ENCODE measurements at places on chromosomes 7 and 10.

DNA sequence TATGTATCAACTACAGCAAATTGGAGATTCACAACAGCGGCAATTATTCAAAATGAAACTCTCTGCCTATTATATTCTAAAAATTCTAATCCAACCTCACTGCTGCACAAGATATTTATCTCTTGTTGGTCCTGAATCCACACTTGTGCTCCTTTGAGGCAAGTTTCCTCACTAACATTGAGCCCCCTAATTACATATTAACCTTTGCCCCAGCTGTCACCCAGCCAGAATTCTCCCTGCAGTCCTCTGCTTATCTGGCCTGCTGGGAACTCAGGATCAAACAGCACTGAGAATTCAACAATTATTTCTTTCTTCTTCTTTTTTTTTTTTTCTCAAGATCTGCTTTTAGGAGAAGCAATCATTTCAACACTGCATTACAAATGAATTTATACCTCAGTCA is 21.5 kb upstream of the PLAC9 start:
- DNase-seq, result no peak

DNA sequence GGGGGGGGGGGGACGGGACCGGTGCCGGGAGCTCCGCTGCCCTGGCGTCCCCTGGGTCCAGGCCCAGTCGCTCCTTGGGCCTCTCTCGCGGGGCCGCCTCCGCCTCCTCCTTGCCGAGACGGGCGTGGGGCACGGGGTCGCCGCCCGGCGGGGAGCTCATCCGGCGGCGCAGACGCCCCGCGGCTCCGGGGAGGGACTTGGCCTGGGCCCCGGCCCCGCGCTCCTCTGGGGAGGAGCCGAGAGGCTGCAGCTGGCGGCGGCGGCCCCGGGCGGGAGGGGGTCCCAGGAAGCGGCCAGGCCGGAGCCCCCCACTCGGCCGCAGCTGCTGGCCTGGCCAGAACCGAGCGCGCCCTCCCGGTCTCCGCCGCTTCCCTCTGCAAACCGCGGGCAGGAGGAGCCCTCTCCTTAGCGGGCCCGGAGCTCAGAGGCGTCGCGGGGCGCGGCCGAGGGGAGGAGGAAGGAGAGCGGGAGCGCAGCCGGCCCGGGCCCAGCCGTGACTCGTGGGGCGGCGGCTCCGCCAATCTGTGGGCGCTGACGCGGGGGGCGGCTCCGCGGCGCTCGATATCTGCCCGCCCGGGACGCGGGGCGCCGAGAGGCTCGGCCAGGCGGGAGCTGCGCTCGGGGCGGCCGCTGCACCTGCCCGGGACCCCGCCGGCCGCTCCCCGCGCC is at the start of gene FAM20C:
Gene FAM20C, plus strand, starts transcription at position 591 of the 669 bp plus-strand sequence. CDS start 629 bp downstream, outside the sequence.
- peak; percentile 85 for DNase-seq

DNA sequence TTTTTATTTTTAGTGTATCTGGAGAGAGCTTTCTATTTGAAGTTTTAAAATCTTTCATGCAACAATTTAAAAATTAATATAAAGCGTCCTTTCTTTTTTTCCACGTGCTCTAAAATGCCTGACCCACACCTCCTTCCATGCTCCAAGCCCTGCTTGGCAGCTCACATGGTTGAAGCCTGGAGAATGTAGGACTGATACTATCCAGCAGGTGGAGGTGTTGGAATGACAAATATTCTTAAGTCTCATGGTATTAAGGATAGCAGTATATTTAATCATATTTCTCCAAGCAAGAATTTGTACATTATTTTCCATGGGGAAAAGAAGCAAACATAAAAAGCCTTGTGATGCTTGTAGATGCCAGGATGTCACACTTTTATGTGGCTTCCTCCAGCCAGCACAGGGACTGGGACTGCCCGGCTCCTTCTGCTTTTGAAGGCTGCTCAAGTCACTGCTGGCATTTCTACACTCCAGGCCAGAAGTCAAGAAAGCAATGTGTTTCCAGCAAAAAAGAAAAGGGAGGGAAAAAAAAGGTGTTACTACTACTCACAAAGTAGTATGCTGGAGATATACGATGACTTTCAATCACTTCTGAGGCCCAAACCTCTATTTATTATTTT is 49.7 kb downstream of the BZW2 start:
- peak; percentile 16 for DNase-seq

GRCh38 chr7:100678291-100678984 is 4.9 kb downstream of the GNB2 start:
- DNase-seq, result no peak

DNA sequence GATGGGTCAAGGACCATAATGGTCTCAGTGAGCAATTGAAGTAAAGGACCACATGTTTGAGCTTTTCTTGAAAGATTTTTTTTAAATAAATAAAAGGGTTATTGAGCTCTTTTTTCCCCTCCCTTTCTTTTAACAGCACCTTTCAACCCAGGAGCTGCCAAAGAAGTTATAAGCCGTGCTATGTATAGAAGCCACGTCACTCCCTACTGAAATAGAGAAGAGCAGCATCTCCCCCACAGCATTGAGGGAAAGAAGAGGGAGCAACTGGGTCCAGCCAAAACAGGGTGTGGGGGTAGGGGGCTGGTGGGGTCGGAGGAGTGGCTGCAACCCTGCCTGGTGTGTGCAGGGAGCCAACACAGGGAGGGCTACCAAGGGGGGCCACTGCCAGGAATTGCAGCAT is 227.2 kb downstream of the PLXNA4 start:
- no peak for DNase-seq

- DNase-seq, result no peak
These were observed 422.4 kb upstream of the STEAP1 start for GRCh38 chr7:89731751-89732445.

DNA sequence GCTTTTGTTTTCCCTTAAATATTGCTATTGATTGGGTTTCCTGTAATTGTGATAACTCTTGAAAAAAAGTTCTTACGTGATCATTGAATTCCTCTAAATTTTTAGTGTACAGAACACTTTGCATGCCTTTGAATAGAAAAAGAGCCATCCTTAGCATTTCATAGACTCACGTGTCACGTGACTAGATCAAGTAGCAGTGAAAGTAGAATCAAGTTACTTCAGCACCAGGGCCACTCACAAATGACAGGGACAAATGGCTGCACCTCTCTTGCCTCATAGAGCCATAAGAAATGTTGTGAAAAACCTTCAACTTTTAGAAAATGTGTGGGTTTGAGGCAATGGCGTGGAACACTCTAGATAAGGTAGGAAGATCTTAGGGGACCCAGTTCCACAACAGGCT is 203.8 kb downstream of the ZEB1 start:
- no peak for DNase-seq

- DNase-seq, result peak; percentile 31
These were observed 30.1 kb downstream of the AFAP1L2 start for GRCh38 chr10:114374053-114374791.

- no peak for DNase-seq
These were observed 286.8 kb upstream of the ZMIZ1 start for GRCh38 chr10:78781991-78782390.

DNA sequence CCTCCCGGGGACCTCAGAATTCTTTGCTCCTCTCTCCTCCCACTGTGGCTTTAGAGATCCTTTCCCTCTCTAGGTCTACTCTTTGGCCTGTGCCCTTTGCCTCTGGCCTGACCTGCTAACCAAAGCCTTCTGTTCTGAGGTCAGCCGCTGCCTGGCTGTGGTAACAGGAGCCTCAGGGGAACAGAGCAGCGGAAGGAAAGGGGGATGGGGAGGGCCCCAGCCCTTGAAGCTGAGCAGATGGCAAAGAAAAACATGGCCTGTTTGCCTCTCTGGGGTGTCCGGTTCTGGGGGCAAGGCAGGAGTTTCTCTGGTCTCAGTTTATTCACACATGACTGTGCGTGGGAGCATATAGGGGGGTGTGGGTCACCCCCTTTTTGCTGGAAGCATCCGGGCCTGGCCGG is 28.2 kb downstream of the COL26A1 start:
- peak; percentile 38 for DNase-seq

- DNase-seq, result no peak
These were observed 87.5 kb upstream of the GATAD1 start for GRCh38 chr7:92359801-92360200.

DNA sequence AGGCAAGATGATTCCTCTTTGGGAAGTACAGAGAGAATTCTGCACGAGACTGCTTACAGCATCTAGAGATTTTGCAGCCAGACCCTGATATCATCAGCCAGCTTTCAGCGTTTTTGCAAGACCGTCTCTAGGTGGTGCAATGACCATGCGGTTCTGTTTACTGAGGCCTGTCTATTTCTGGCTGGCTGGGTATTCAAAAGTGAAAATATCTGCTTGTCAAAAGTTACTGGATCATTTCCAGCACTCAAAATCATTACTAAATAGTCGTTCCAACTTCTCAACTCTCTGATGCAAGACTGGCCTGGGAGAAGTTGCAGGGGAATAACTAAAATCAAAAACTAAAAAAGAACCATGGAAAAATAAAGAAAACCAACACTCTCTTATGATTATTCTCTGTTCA is 240.1 kb downstream of the ELMO1 start:
- peak; percentile 43 for DNase-seq

DNA sequence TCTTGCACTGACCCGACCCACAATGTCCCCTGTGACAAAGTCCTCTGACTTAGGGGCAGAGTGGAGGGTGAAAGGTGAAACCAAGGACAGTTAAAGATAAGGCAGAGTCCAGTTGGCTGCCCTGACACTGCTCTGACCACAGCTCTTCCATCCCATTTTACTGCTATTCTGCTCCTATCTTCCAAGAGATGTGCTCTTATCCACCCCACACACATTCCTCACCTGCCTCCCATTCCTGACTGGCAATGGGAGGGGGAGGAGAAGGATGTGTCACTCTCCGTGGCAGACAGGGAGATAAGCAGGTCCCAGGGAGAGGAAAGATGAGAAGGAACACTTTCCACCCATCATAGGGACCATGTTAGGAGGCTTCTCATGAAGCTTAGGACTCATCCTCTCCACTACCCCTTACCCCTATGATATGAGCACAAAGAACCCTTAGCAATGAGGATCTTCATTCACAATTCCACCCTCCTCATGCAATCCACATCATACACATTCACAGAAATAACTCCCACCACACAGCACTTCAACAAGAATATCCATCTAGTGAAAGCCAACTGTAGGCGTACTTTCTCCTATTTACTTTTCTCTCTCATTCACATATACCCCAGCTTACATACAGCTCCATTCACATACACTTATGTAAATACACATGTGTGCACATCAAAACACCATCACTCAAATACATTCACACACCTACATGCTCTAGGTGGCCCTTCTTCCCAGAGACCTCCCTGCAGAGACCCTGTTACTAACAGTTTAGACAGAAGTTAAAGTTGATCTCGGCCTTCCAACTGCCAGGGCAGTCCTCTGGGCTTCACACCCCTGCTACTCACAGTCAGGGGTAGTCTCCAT is 6.6 kb downstream of the SYNPO2L start:
- no peak for DNase-seq

GRCh38 chr10:1452777-1453176 is 284.5 kb downstream of the ADARB2 start:
- no peak for DNase-seq

DNA sequence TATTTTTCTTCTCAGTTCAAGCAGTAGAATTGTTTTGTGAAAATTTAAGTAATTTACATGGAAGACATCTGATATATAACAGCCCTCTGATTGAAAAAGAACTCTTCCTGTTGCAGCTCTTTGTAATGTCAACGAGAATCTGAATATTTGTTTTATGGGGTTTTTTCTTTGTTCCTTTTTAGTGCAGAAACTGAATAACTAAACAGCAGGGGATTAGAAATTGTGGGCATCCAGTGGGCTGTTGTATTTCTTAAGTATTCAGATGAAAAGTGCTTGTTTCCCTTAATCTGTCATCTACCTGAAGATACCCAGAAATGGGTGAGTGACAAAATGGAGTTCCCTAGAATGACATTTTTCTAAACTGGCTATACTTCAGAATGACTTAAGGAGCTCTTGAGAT is 7.4 kb downstream of the ARL4A start:
- DNase-seq, result no peak

GRCh38 chr7:116779216-116779615 is 83.2 kb upstream of the CAPZA2 start:
- no peak for DNase-seq

DNA sequence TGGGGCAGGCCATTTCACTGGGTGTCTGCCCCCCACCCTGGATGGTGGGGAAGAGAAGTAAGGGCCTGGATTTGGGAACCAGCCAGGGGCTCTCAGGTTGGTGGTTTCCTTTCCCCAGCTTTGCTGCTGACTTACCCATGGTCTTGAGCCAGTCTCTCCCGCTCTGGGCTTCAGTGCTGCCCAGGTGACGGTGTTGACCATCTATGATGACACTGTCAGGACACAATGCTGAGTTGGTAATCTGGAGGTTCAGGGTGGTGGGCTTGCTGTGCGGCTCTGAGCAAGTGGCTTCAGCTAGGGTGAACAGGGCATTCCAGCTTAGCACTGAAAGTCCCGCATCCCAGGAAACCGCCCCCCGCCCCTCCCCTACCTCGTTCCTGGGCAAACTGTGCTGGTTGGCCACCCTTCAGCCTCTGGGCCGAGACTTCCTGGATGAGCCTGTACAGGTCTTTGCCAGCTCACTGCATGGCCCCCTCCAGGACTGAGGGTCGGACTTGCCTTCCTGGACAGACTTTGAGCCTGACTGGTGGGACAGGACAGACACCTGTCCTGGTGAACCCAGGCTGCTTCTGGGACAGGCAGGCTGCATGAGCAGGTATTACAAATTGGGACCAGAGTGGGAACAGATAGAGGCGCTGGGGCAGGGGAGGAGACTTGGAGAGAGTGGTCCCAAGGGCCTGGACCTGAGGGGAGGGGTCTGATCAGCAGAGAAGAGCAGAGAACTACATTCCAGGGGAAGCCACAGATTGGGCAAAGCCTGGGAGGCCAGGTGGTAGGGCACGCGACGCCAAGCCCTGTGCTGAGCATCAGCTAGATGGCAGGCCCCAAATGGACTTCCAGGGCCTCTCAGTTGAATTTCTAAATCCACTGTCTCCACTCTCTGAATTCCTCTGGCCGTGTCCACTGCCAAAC is 19.9 kb upstream of the ZMIZ1 start:
- no peak for DNase-seq

GRCh38 chr10:101297901-101298486 is 56.0 kb upstream of the BTRC start:
- DNase-seq, result peak; percentile 80

DNA sequence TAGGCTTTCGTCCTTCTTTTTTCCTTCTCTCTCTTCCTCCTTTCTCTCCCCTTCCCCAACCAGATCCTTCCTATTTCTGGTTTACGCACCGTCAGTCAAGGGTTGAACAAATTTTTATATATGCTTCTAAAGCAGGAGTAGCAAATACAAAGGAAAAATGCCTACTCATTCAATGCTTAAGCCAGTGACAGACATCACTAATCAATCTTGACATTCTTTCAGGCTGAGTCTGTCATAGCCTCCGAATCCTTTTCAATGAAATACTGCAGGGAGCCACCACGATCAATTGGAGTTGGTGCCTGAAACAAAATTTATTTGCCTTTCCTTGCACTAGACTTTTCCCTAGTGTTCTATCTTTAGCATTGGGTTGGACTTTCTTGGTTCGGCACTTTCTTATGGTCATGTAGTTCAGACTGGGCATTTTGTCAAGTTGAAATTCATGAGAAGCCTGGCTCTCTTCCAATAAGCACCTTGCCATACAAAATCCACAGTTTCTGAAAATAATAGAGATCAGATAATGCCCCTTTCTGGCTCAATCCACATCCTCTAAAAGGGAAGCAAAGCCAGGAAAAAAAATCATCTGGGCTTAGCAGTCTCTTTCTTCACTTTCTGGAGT is 239.5 kb upstream of the PLXNA4 start:
- no peak for DNase-seq

- DNase-seq, result peak; percentile 20
These were observed 23.4 kb downstream of the OR9A2 start for GRCh38 chr7:143003393-143004051.

GRCh38 chr7:45578022-45578421 is 3.9 kb downstream of the ADCY1 start:
- DNase-seq, result no peak
